ENCODE measurements at places on chromosomes 2 and 18. TPM values are rescaled to one million over a fixed set of nuclear protein-coding genes. Genes with fewer than 3 reads are reported as not detected.

The FOXI3 gene
- total RNA-seq: 0.05 TPM

The AFF3 gene
- 0.01 TPM for total RNA-seq

The KCNK3 gene
- total RNA-seq: 0.94 TPM

The ANKRD62 gene
- not detected for total RNA-seq

The POTEJ gene
- not detected for total RNA-seq

The CIDEA gene
- not detected for total RNA-seq

The PPM1G gene
- total RNA-seq: 152 TPM
